Natural killer cell treated with Interleukin-12 subunit alpha and Interleukin-12 subunit beta and Interleukin-15 and Interleukin-18, amount 100 ng/mL, for 72 hours (primary cell): ENCODE measurements at places on chromosomes 13 and 19. TPM values are rescaled to one million over a fixed set of nuclear protein-coding genes. Genes with fewer than 3 reads are reported as not detected.

The ZNF714 gene
- total RNA-seq = 30.1 TPM

The AP1M2 gene
- total RNA-seq = not detected

The ZNF285 gene
- total RNA-seq = 1.5 TPM

DNA sequence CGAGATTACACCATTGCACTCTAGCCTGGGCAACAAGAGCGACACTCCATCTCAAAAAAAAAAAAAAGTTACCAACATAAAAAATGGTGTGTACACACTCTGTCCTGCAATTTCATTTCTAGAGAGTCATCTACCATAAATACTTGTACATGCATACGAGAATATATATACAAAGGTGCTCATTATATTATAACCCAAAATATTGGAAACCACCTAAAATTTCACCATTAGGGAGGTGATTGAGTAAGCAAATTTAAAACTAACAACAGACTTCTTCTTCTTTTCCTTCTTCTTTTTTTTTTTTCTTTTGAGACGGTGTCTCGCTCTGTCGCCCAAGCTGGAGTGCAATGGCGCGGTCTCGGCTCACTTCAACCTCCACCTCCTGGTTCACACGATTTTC, 7.4 kb upstream of the C5AR1 start:
- no peaks in the 10 kb centered on the region for H3K36me3 ChIP-seq
- peaks cover 12% of the 10 kb centered on the region for H3K27me3 ChIP-seq
- no peak overlapping the region for H3K4me3 ChIP-seq
- H3K27ac ChIP-seq = no peak overlapping the region
- peaks cover 19% of the 10 kb centered on the region for H3K4me1 ChIP-seq
- no peak for DNase-seq

- H3K4me1 ChIP-seq = no peaks in the 10 kb centered on the region
- H3K4me3 ChIP-seq = no peak overlapping the region
- no peaks in the 10 kb centered on the region for H3K36me3 ChIP-seq
- H3K27me3 ChIP-seq = peaks cover 7% of the 10 kb centered on the region
- no peak for DNase-seq
- H3K27ac ChIP-seq = no peak overlapping the region
Observed at GRCh38 chr13:110183910-110184309, 123.0 kb downstream of the COL4A1 start.

The ZIC2 gene
- total RNA-seq = not detected

- H3K36me3 ChIP-seq = peaks cover 4% of the 10 kb centered on the region
- H3K27me3 ChIP-seq = no peaks in the 10 kb centered on the region
- DNase-seq = no peak
- H3K4me3 ChIP-seq = no peak overlapping the region
Observed at GRCh38 chr13:89255844-89256406, 1584.8 kb downstream of the SLITRK5 start.

DNA sequence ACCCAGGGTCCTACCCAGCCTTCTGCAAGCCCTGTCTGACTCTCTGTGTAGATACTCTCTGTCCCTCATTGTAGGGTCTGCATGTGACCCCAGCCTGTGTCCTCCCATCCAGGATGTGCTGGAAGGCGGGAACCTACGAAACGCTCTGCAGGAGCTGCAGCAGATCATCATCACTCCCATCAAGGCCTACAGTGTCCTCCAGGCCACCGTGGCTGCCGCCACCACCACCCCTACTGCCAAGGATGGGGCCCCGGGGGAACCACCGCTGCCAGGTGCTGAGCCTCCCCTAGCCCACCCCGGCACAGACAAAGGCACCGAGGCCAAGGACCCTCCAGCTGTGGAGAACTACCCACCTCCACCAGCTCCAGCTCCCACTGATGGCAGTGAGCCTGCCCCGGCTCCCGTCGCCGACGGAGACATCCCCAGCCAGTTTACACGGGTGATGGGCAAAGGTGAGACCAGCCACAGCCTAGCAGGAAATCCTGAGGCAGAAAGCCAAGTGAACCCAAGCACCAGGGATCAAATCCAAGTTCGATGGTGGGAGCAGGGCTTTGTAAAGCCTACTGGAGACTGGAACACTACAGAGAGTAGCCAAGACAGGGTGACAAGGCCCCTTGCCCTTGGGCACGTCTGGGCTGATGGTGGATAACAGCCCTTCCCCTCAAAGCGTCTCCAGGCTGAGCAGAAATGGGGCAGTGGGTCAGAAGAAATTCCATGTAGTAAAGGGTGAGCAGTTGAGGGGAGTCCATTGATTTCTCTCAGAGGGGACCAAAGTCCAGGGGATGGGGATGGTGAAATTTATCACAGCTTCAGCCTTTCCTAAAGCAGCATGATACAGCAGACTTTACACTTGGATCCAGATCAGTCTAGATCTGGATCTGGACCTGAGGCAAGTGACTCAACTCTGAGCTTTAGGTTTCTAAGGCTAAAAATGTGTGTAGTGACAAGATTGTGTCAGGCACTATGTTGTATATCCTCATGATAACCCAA, 13.2 kb downstream of the PAF1 start:
- no peaks in the 10 kb centered on the region for H3K27me3 ChIP-seq
- H3K4me3 ChIP-seq = no peak overlapping the region
- H3K27ac ChIP-seq = no peak overlapping the region

DNA sequence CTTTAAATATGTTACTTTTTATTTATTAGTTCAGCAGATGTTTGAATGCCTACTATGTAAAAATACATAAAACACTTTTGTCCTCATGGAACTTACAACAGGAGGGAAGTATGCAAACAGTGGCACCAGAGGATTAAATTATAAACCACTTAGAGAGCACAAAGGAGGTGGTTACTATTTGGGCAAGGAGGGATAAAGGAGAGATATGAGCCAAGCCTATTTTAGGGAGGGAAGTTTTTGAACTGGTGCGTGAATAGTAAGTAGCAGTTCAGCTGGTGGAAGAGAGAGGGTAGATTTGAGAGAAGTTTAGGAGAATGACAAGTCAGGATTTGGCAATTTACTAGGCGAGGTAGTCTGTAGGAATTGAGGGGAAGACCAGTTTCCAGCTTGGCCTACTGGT, 8.6 kb downstream of the AKAP11 start:
- H3K4me1 ChIP-seq = peaks cover 13% of the 10 kb centered on the region
- H3K27ac ChIP-seq = no peak overlapping the region
- H3K36me3 ChIP-seq = peaks cover 2% of the 10 kb centered on the region
- no peak overlapping the region for H3K4me3 ChIP-seq

DNA sequence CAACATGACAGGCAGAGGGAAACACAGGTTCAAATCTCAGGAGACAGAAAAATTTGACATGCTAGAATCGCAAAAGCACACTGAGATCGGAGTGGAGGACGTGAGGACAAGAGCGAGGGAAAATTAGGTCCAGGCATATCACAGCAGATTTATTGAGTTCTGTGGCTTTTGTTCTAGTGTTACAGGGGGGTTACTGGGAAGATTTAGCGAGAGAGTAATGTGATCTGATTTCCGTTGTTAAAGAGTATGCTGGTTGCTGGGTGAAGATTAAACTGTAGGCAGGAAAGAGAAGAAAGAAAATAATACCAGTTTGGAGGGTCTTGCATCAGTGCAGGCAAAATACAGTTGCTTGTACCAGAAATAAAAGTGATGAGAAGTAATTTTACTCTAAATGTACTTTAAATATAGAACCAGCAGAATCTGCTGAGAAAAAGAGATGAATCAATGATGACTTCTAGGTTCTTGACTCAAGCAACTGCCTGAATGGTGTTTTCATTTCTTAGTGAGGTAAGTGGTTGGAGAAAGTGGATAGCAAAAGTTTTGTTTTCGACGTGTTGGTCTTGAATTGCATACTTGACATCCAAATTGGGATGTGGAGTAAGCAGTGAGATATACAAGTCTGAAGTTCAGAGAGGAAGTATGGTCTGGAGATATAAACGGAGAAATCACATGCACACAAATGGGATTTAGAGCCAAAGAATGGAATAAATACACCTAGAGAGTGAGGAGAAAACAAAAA, 35.7 kb downstream of the UFM1 start:
- peaks cover 7% of the 10 kb centered on the region for H3K27me3 ChIP-seq
- H3K27ac ChIP-seq = no peak overlapping the region
- no peaks in the 10 kb centered on the region for H3K36me3 ChIP-seq
- no peaks in the 10 kb centered on the region for H3K4me1 ChIP-seq
- no peak for DNase-seq

The SYNGR4 gene
- not detected for total RNA-seq

GRCh38 chr13:46526740-46527139, 26.2 kb upstream of the LRCH1 start:
- DNase-seq = no peak
- no peaks in the 10 kb centered on the region for H3K36me3 ChIP-seq
- no peak overlapping the region for H3K27ac ChIP-seq
- no peaks in the 10 kb centered on the region for H3K4me1 ChIP-seq

DNA sequence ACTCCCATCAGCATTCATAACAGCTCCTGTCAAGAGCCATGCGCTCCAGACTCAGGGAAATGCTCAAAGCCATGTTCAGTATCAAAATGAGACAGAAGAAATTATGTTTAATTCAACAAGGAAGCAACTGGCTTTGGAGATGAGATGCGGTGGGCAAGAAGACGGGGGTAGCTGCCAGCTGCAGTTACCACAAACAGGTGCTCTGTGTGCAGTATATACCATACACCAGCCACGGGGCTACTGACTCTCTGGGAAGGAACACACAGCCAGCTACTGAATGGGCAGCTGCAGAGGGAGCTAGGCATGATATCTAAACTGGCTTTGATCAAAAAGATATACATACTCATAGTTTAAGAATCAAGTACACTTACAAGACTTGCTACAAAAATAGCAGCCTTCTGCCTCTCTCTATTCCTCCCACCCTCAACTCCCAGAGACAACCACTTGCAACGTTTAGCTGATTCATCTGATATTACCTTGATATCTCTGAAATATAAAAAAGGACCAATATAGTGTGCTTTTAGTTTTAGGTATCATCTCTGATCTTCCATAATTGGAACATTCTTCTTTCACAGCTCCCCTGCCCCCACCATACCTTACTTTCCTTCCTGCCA, 593.0 kb downstream of the UQCRFS1 start:
- DNase-seq = no peak
- H3K4me3 ChIP-seq = no peak overlapping the region
- H3K27me3 ChIP-seq = peaks cover 10% of the 10 kb centered on the region
